ENCODE measurements at places on chromosomes 3 and 15.

DNA sequence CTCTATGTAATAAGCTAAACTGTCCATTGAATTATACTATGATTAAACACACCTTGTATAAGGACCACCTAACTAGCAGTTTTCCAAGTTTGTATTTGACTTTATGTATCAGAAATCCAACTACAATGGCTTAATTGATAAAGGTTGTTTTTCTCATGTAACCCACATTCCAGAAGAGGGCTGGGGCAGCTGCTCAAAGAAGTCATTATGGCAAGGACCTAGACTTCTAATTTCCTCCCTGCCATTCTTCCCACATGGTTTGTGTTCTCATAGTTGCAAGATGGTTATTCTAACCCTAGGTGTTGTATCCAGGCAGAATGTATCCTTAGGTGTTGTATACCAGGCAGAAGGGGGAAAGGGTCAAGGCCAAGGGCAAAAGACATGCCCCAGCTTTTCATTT, 35.7 kb downstream of the GPR176 start:
- DNase-seq, result no peak

DNA sequence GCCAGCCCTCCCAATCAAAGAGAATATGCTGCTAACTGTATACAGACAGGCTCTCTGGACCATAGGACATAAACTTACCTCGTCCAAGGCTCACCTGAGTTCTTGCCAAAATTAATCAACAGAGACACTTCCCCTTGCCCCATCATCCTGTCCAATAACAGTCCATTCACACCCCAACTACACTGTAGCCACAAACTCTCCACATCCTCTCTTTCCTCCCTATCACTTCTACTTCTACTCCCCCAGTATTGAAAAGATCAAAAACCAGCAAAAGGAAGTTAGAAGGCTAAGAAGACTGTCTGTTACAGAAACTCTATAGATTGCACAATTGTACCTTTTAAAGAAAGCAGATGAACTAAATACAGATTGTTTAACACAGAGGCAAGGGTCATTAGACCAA, 133.5 kb upstream of the STT3B start:
- DNase-seq, result no peak

DNA sequence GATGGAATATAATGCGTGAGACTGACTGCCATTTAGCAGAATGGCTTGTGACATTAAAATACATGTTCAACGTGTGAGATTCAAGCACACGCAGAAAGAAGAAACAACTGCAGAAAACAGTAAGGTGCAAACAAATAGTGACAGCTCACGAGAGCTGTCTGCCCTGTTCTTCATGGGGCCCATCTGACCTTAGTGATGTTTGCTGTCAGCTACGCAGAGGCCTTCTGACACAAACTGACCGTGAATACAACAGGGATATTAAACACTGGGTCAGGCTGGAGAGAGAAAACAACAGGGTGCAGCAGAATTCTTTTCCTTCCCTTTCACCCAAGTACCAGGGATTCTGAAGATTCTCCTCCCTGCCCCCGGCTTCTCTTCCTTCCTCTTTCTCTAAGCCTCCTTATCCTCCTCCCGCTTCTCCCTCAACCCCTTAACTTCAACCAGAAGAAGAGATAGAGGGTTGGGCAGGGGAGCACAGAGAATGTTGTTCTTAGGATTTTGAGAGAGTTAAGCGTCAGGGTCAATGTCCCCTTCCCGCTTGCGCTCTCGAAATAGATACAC, 2.1 kb downstream of the TNFAIP8L3 start:
- no peak for DNase-seq

GRCh38 chr3:34000301-34000700, 201.9 kb downstream of the PDCD6IP start:
- no peak for DNase-seq

DNA sequence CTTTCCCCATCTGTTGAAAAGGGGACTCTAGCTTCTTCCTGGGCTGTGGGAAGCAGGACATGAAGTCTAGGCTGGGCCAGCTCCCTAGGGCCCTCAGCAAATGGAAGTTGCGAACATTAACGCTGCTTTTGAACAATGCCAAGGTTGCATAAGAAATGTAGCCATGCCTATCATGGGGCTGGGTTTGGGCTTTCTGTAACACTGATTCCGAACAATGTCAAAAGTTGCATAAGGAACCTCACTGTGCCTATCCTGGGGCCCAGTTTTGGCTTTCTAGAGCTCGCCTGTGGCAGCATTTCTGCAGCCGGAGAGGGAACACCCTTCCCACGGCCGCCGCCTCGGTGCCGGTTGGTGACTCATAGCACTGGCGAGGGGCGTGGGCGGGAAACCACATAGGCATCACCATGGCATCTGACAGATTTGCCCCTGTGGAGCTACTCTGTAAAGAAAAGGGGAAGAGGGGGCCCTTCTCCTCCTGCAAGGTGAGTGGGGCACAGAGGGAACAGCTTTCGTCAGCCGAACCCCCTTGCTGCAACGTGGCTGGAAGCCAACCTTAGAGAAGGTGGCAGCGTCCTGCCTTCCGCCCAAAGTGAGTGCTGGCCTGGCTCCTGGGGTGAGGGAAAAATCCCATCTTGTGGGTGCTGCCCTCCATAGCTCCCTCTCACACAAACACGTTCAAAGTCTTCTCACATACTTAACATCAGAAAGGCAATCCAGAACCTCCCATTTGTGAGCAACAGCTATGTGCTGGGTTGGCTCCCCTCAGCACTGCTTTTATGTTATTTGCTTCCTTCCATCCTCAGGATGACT, 46.6 kb upstream of the ATP2B2 start:
- no peak for DNase-seq

DNA sequence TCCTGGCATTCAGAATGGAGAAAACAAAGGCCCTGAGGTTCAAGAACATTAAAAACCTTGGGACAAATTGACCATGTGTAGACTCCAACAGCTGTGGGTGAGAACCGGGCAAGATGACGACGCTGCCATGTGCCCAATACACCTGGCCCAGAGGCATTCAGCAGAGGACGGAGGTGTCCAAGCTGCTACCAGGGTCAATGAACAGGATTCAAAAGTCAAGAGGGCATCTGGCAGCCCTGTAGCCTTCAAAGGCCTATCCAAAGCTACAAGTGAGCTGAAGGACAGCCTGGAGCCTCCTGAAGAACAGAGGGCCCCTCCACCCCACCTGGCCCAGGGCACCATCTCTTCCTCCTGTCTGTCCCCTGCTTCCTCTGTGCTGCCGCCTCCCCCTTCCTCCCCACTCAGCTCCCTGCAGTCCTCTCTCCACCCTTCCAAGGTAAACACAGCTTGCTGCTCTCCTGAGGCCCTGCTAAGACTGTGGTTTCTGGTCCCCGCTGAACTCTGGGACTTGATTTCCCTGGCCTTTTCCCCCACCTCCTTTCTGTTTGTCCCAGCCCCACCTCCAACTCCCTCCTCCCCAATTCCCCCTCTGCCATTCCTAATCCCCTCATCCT, 57.5 kb downstream of the HMCES start:
- DNase-seq, result peak; percentile 24

DNA sequence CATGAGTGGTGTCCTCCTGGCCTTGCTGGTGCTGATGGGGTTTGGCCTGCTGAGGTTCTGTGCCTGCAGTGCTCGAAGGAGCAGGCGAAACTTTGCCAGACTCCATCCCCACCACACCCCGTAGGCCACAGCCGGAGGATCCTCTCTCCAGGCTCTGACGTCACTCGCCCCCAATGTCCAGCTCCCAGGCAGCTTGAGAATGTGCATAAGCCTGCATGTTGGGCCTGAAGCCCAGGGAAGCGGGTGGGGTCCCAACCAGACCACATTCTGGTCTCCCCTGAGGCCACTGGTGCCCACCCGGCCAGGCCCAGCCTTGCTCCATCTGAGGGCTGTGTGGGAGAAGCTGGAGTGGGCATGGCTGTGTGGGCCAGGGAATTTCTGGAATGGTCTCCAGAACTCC, 109.8 kb downstream of the ASB7 start:
- DNase-seq, result no peak

GRCh38 chr3:141894524-141895176, 18.2 kb downstream of the ATP1B3 start:
- DNase-seq, result no peak

GRCh38 chr15:45586601-45587094, 531 bp upstream of the BLOC1S6 start:
- no peak for DNase-seq

- DNase-seq, result no peak
Measured at GRCh38 chr3:158486200-158486599, 84.8 kb upstream of the MLF1 start.

DNA sequence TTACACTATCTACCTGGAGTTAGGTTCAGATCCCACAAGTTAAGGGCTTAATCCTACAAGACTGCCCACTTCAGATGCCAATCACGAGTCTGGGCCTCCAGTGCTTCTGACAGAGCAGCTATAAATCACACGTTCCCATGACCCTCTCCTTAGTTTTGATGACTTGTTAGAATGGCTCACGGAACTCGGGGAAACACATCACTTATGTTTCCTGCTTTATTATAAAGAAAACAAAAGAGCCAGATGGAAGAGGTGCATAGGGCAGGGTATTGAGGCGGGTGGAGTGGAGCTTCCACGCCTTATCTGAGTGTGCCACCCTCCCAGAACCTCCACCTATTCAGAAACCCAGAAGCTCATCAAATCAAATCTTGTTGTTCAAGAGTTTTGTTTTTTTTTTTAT, 170.8 kb downstream of the MOBP start:
- no peak for DNase-seq

DNA sequence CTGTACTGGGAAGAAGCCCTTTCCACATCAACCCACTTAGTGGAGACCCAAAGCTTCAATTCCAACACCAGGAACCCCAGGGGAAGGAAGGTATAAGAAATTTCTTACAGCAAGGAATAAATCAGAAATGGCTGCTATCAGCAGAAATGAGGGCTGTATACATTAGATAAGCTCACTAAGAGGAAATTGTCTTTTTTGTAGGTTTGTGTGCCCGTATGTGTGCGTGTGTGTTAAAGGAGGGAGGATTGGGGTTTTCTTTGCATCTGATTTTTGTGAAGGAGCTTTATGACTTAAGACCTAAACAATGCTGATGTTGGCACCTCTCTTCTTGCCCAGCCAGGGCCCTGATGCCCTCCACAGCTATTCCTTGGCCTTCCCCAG, 18.6 kb downstream of the ARRDC4 start:
- no peak for DNase-seq

GRCh38 chr15:67033012-67033411, 32.4 kb upstream of the SMAD3 start:
- DNase-seq, result no peak

DNA sequence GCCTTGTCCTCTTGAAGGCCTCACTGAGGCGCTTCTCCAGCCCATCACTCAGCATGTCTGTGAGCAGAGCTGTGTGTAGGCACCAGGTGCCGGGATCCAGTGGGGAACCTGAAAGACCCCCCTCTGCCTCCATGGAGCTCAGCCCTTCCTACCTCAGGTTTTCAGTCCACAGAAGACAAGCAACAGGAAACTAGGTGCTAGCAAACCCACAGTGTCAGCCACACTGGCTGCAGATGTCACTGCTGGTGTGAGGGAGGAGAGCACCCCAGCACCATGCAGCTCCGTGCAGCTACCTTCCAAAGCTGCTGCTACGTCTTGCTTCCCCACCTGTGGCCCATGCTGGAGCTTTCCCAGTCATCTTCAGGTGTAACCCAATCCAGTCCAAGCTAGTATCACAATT, 17.9 kb downstream of the PSTPIP1 start:
- DNase-seq, result no peak

DNA sequence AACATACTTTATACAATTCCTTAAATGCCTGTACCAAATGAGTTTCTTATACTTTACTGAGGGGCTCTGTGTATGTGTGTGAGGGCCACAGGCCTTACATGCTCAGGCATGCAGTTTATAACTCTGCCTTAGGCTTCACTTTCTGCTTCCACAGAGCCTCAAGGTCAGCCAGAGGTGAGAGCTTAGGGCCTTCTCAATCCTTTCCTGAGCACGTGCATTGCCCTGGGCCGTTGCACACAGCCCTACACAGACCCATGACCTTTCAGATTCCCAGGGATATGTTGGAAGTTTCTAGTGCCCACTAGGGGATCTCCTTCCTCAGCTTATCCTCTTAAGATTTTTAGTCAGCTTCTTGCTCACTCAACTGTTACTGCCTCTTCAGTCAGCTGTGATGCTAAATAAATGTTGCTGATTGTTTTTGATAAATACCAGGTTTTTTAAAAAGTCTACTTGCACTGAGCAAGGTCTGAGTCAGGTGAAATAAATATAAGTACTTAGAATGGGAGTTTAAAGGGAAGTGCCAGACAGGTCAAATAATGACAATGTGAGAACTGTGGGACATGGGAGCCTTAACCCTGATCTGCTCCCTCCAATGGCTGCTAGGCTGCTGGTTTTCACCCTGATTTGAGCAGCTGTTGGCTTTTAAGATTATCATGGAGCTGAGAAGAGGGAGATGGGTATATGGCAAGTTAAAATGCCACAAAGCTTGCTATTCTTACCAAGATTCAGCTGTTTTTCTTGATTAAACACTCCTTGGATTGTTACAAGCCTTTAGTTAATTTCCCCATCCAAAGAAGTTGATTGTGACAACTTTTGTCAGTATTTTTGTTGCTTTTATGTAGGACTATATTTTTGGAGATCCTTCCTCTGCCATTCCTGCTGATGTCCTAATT, 169.5 kb downstream of the PLD1 start:
- DNase-seq, result no peak

- no peak for DNase-seq
Measured at GRCh38 chr3:151859233-151859673, 14.2 kb upstream of the SUCNR1 start.

GRCh38 chr15:77607111-77607893, 25.4 kb downstream of the LINGO1 start:
- no peak for DNase-seq

- no peak for DNase-seq
Measured at GRCh38 chr3:172541945-172542488, 18.8 kb upstream of the TNFSF10 start.

DNA sequence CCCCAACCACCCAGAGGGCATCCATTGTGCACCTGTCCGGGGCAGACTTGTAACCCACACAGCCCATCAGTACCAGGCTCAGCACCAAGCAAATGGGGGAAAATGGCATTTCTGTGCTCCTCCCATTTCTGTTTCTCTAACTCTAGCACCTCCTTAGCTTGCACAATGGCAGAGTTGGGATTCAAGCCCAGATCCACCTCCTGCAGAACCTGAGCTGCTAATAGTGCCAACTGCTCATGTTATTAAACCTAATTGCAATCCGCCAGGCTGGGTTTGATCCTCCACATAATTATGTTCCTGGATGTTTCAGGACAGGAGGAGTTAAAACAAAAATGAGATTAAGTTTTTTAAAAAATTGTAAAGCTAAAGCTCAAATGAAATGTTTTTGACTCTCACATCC, 235.0 kb downstream of the OCA2 start:
- no peak for DNase-seq

GRCh38 chr3:53084310-53085001, 38.6 kb upstream of the SFMBT1 start:
- no peak for DNase-seq

DNA sequence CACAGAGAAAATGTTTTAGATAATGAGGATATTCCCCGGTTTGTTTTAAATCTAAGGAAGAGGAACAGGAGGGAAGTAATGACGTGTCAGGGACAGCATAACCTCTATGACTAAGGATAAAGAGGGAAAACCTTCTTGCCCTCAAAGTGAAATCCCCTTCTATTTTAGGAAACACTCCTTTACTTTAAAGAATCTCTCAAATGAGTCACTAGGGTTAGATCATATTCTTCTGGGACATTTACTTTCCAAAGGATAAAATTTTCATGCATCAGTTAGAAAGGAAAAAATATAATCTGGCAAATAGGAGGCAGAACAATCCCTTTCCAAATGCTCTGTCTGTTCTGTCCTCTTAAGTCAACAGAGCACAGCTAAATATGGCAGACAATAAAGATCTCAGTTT, 43.2 kb upstream of the UBE2E2 start:
- DNase-seq, result no peak
